Fibroblast of skin of right biceps (primary cell): ENCODE measurements at places on chromosomes 2 and 18.

- DNase-seq: peak; percentile 12
These were observed 6.6 kb upstream of the CCDC195 start for GRCh38 chr2:224722770-224723169.

- DNase-seq: peak; percentile 19
These were observed 44.7 kb upstream of the KIDINS220 start for GRCh38 chr2:8882094-8882493.

GRCh38 chr2:217066510-217067270, 206.8 kb upstream of the TNP1 start:
- DNase-seq: no peak

DNA sequence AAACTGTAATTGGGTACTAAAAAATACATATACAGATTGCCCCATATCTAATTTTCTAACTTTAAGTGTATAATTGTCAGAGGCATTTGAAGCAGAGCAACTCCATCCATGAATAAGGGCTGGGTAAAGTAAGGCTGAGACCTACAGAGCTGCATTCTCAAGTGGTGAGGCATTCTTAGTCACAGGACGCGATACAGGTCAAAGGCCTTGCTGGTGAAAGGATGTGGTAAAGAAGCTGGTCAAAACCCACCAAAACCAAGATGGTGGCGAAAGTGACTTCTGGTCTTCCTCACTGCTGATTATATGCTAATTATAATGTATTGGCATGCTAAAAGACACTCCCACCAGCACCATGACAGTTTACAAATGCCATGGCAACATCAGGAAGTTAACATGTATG, 50.0 kb downstream of the SLC8A1 start:
- DNase-seq: peak; percentile 90

- no peak for DNase-seq
These were observed 108.0 kb downstream of the CLIP4 start for GRCh38 chr2:29223257-29223656.

- no peak for DNase-seq
These were observed 38.5 kb downstream of the HPCAL1 start for GRCh38 chr2:10341193-10341592.

DNA sequence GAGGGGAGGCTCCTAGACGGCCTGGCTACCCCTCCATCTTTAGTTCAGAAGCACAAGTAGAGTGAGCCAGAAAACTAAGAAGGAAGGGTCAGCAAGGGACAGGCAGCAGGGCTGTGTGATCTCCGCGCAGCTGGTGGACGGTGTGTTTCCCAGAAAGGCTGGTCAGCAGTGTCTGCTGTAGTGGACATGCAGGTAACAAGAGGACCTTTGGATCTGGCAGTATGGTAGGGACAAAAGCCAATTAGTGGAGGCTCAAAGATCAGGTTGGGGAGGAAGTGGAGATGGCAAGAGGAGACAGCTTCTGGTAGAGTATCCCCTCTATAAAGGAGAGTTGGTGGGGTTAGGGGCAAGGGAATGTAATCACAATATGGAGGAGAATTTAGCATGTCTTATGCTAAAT, 95.1 kb downstream of the NCK2 start:
- no peak for DNase-seq

DNA sequence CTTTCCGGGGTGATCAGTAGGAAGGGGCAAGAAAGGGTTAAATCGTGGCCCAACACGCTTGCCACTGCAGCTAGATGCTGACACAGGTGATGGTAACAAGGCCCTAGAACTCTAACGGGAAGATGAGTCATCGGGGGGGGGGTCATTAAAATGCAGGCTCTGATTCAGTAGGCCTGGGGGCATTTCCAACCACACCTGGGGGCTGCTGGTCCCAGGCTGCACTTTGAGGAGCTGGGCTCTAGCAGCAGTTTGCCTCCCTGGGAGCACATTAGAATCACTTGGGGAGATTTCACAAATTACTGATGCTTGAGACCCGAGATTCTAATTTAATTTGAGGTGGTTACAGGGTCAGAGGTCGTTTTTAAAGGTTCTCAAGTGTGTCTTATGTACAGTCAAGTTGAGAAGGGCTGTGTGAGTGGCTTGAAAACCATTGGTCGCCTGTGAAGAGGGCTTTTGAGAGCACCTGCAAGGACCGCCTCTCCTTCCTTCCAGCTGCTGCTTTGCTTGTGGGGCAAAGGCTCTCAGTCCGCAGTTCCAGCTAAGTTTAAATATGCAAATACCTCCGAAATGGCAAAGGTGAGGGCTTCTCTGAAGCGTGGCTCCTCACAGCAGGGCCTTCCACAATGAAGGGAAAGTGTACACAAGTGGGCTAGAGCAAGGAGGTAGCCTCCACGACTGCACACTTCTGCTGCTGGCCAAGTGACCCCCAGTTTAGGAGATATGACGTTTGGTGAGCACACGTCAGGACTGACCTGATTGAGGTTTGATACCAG, 128.0 kb upstream of the MSH6 start:
- no peak for DNase-seq

- no peak for DNase-seq
These were observed 70.2 kb upstream of the FSHR start for GRCh38 chr2:49224426-49225010.

DNA sequence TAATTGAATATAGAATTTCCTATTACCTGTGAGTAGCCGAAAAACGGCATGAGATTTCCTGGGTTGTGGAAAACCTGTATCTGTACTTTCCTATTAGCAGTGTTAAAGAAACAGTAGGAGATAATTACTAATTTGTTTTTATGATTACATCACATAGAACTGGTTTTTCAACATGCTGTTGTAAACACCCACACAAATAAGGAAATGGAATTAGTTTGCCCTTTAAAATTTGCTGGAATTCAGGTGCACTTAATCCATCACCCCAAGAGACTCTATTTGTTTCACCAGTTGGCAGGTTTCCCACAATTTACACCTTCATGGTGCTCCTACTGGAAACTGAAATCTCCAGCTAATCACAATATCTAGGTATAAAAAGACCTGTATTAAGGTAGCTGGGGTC, 274.1 kb upstream of the SLC8A1 start:
- no peak for DNase-seq
